ENCODE measurements at places on chromosomes 7 and 10.

DNA sequence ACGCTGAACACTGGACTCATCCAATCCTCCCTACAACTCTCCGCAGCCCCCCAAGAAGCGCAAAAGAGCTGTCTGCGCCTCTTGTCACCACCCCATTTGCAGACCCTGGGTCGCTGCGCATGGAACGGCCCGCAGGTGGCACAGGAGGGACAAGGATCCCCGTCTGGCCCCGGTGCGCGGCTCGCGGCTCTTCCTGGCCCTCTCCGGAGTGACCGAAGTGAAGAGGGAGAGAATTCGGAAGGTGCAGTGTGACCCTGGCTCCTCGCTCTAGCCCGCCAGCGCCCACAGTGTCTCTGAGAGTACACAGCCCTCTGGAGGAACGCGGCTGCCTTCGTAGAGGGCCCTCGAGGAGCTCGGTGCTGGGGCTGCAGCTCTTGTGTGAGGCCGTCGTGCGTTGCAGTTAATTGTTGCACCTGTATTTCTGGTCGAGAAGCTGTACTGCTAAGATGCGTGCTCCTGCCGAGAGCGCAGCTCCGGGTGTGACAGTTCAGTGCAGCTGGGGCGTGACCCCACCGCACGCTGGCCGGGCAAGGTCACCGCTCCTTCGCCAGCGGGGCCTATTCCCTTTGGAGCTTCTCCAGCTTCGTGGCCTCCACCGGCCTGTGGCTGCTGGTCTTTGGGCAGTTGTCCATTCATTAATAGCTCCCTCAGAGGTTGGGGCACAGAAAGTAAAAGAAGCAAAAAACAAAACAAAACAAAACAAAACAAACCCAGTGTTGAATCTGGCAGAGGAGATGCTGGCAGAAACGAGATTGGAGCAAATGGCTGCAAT lies 119.0 kb downstream of the SEC23IP start:
- no peak for DNase-seq

DNA sequence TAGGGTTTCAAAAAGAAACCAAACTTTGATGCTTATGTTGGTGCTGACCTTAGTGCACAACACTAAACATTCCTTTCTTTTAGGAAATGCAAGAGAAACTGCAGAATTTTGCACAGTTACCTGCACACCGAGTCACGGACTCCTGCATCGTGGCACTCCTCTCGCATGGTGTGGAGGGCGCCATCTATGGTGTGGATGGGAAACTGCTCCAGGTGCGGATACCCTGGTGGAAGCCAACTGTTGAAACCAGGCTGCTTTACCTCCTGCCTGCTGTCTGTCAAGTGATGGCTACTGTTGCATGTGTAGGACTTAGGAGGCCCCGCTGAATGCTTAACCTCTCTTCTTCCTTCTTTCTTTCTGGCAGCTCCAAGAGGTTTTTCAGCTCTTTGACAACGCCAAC lies 11.7 kb downstream of the CASP2 start:
- peak; percentile 3 for DNase-seq

DNA sequence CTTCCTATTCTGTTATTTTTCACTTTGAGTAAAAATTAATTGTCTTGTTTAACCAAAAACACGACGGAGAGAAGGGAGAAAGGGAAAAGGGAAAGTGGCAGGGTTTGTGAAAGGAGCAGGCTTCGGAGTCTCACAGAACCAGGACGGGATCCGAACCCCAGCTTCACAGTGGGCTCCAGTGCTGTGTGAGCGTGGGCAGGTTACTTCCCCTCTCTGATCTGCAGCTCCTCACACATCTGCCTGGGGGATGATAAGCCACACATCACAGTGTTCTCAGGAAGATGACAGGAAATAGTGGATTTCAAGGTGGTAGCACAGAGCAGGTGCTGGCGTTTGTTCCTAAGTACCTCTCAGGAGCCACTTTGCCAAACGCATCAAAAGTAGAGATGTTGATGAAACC lies 94.2 kb upstream of the GPR26 start:
- DNase-seq = no peak

GRCh38 chr7:131568970-131569369 lies 12.5 kb upstream of the PODXL start:
- no peak for DNase-seq

- no peak for DNase-seq
Measured at GRCh38 chr10:69498711-69499471, 47.6 kb downstream of the TSPAN15 start.

GRCh38 chr10:3787816-3788215 lies 2.8 kb upstream of the KLF6 start:
- DNase-seq = no peak

DNA sequence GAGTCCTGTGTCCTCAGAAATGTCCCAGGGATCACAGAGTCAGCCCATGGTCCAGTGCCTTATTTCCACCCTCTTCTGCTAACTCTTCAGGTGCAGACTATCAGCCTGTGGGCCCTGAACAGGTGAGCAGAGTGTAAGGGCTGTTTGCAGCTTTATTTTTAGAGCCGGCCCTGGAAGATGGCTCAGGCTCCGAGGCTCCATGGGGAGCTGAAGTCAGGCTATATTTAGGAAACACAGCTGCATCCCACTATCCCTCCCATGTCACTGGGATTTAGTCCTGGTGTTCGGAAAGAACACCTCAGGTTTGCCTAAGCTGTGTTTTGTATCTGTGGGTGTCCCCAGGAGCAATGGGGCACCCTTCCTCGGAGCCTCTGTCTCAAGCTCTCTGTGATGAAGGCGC lies 126.9 kb downstream of the RPS24 start:
- DNase-seq = no peak

- DNase-seq = no peak
Measured at GRCh38 chr7:92612501-92612900, 22.3 kb upstream of the FAM133B start.

- DNase-seq = no peak
Measured at GRCh38 chr7:3280445-3280844, 20.6 kb upstream of the SDK1 start.

DNA sequence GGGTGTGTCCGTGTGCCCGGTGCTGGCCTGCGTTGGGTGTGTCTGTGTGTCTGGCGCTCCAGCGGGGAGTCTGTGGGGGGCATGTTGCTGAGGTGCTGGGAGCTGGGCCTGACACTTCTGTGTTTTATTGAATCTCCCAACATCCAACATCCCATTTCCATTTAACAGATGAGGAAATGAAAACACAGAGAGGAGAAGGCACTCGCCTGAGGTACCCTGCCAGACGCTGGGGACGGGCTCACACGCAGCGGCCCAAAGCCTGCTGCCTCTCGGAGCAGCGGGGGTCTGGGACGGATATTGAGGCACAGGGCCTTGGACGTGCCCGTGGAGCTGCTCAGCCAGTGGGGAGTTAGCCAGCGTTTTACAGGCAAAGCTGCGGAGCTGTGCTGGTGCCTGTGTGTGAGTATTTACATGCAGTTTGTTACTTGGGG lies 133.9 kb downstream of the DNAJB6 start:
- no peak for DNase-seq

- no peak for DNase-seq
Measured at GRCh38 chr7:101816595-101817470, 593 bp upstream of the CUX1 start.

GRCh38 chr7:34060196-34060947 lies 155.0 kb downstream of the BMPER start:
- no peak for DNase-seq

GRCh38 chr10:119209736-119210355 lies 2.5 kb downstream of the GRK5 start:
- no peak for DNase-seq

DNA sequence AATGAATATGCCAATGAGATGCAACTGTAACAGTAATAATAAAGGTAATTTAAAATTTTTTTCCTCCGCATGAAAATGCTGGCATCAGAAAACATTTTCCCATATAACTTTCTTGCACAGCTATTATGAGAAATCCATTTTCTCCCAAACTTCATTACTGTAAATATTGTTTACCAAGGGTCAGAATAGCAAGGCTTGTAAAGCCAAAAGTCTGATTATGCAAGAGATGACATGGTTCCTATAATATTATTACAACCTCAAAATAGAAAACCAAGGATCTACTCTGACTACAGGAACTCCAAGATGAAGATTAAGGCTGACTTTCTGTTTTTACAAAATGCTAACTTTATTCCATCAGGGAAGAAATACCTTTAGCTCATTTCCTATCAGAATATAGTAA lies 162.7 kb upstream of the CDK1 start:
- DNase-seq = no peak

GRCh38 chr7:72015136-72015535 lies 397.0 kb downstream of the CALN1 start:
- DNase-seq = no peak

DNA sequence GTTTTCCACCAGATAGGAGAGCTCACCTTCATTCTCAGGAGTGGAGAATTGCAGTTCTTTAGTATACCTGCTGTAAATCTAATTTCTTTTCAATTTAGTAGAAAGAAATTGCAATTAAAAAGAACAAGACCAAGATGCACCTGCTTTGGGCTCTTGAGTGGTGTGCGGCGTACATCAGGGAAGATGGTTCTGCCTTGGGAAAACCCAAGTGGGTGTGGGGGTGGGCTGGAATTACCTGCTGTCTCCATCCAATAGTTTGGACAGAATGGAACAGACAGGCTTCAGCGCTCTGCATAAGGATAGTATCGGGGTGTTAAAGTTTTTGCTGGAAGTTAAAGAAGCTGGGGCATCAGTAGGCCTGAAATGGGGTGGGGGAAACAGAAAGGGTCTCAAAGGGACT lies 7.2 kb upstream of the ADCY1 start:
- DNase-seq = no peak

- no peak for DNase-seq
Measured at GRCh38 chr10:61981460-61981859, 80.0 kb downstream of the ARID5B start.

DNA sequence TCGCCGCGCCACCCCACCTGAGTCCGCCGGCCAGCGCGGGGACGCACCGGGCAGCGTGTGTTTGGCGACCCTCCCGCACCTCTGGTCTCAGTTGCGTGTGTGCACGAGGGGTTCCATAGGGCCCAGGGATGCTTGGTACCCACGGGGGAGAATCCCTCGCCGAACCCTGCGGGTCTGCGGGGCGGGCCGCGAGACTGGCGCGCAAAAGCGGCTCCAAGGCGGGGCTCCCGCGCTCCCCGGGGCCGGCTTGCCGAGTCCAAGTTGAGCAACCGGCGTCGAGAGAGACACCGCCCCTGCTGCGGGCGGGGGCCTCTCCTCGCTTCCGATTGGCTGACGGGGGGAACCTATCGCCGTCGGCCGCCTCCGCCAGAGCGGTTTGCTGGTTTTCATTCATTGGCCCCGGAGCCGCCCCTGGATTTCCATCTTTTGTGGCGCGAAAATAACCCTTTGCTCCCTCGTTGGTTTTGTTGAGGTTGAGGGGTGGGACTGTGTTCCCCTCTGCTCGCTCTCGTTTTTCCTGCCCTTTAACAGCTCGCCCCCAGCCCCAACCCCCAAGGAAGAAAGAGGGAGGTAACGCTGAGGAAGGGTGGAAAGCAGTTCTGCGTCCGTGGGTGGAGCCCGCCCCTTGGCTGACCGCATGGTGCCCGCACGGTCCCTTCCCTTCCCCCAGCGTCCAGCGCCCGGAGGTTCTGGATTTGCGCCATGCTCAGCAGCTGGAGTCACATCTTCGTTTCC lies 4.0 kb upstream of the IGF2BP3 start:
- DNase-seq = peak; percentile 99

DNA sequence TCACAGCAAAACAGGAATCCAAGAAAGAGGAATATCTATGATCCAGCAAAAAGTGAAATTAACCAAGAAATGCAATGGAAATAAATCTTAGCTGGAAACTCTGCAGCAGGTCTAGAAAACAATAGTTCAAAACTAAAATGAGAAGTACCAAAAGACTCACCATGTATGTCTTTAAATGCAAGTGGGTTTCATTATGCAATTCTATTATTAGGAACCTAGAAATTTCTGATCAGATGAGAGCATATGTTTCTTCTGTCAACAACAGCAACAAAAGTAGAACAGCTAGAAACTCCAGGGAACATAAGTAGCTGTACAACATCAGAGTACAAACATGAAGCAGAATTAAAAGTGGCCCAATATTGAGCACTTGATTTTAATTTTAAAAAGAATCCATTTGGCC lies 304.0 kb downstream of the ARHGAP12 start:
- DNase-seq = no peak

- DNase-seq = peak; percentile 52
Measured at GRCh38 chr7:20647908-20648776, 32.7 kb downstream of the ABCB5 start.

DNA sequence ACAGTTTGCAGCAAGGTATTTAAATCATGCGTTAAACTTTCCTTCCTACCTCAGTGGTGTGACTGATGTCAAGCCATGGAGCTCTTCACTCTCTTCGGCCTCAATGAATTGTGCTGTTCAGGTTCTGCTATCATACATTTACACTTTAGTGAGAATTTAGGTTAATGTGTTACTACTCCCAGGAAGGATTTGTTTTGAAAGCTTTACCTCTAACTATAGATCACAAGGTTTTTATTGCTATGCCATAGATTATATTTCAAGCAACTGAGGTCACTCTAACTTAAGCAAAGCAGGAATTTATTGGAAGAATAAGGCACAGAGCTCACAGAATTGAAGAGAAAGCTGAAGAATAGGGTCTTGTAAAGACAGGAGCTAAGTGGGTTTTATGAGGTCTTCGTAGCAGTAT lies 11.0 kb upstream of the ADD3 start:
- DNase-seq = no peak

- no peak for DNase-seq
Measured at GRCh38 chr10:95451568-95452524, 109.3 kb downstream of the SORBS1 start.

DNA sequence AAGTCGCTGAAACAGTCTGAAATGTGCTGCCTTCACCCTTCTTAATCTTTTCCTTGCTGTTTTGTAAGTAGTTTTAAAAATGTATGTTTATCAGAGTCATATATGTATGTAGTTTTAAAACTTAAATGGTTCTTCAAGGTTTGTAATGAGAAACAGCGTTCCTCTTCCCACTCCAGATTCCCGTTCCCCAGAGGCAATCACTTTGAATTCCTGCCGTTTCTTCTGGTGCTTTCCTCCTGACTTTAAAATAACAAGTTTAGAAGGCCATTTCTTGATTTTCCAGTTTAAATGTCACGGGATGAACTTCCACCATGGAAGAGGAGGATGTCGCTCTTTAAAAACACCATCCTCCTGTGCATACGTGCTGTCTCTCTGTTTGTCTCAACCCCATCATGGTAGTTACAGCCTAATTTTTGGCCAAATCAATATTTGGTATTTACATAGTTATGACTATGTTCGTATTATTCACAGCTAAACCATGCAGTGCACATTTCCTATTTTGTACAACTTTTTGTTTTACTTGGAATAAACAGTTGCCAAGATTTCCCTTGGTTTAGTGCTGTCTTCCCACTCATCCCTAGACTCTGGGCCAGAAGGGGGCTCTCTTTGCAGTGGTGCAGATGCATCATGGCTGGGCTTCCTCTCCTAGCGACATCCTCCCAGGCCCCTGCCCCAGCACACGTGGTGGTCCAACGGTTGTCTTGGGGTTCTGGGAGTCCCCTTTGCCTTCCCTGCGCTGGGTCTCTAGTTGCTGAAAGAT lies 151.4 kb downstream of the PTPN20 start:
- no peak for DNase-seq

- DNase-seq = peak; percentile 47
Measured at GRCh38 chr7:92813390-92814024, 22.9 kb downstream of the CDK6 start.
